Activated CD8-positive, alpha-beta memory T cell treated with anti-CD3 and anti-CD28 coated beads, Interleukin-2, amount 10 ng/mL, durations not matched to agents 7 days and 5 days (primary cell): ENCODE measurements at places on chromosomes 16 and 17.

GRCh38 chr16:70594569-70594968, 51.8 kb upstream of the IL34 start:
- DNase-seq, result no peak

- DNase-seq, result no peak
These were observed 4.0 kb downstream of the NHERF1 start for GRCh38 chr17:74752415-74752814.

GRCh38 chr17:4899341-4900230, at the start of gene C17orf107:
TSS of gene C17orf107 (plus strand) at chr17:4899536. CDS start at chr17:4899763, 227 bp downstream.
- DNase-seq, result peak; percentile 90

GRCh38 chr17:63838631-63839171, 3.8 kb downstream of the SMARCD2 start:
- no peak for DNase-seq

- peak; percentile 92 for DNase-seq
These were observed 81.2 kb downstream of the KCNJ12 start for GRCh38 chr17:21457051-21458026.

DNA sequence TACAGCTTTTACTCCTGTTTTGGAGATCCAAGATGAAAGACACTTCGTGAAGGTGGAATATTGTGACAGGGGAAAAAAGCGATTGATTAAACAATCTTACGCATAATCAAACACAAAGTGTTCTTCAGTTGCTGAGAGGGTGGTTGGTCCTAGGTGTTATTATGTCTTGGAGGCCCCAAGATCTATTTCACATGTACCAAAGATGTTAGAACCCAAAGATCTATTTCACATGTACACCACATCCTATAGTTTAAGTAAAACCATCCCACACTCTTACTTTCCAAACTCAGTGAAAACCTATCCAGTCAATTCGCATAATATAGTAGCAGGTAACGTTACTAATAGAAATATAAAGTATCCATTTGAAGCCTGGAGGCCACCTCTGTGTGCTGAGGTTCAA, 242.6 kb upstream of the MAF start:
- DNase-seq, result no peak

DNA sequence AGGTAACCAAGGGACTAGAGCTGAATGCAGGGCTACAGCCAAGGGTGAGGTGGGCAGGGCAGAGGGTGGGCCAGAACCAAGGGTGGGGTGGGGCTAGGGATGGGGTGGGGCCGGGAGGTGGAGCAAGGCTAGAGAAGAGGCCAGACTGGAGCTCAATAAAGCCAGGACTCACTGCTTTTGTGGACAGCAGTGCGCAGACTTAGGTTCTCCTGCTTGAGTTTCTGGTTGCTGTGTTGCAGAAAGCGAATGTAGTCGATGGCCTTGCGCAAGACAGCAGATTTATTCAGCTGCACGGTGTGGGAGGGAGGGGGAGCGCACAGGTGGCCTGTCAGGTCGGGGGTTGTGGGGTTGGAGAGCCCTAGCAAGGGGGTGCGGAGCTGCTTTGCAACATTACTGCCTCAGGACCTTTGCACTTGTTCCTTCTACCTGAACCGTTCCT, 18.7 kb downstream of the SREBF1 start:
- DNase-seq, result no peak

- peak; percentile 79 for DNase-seq
These were observed 616 bp downstream of the SRSF2 start for GRCh38 chr17:76736349-76737081.
